Fibroblast of gingiva (primary cell): ENCODE measurements at places on chromosomes 5 and 9.

GRCh38 chr5:31463351-31463750 is 68.5 kb downstream of the DROSHA start:
- DNase-seq: no peak

DNA sequence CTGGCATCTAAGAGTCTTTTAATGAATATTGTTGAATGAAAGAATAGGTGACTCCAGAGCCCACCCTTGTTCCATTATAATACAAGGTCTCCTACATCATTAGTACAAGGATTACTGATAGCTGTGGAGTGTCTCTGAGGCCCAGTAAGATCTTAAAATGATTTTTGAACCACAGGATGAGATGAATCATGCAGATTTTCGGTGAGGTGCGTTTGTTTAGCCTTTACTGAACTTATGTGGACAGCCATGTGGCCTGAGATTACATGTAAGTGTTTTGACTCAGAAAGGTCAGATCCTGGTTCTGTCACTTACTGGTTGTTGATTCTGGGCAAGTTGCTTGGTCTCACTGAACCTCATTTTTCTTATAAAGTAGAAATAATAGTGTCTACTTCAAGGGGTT is 21.6 kb downstream of the NFX1 start:
- DNase-seq: no peak

DNA sequence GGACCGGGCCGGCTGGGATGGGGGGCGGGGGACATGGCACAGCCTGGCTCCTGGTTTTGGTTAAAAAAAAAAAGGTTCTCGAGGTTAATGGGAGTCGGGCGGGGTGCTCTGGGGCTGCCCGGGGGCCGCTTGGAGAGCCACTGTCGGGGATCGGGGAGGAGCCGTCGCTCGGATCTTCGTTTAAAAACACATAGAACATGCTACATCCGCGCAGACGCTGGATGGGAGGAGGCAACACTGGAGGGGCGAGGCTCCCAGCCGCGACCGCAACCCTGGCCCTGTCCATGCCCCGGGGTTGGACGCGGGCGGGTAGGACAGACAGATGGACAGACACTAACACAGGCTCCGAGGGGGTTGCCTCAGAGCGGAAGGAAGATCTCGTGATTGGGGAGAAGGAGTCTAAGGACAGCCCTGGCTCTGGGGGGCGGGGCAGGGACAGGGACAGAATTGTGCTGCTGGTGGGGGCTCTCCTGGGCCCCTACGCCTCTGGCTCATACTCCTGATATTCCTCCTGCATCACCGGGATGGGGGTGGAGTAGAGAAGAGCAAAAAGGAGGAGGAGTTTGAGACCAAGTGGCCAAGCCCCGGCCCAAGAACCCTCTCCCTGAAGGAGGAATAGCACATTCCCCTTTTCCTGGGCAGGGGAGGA is 9.9 kb downstream of the SNCB start:
- DNase-seq: no peak

GRCh38 chr9:89786655-89787054 is 181.8 kb downstream of the GADD45G start:
- DNase-seq: no peak

GRCh38 chr5:159480849-159481248 is 150.6 kb upstream of the IL12B start:
- DNase-seq: no peak

GRCh38 chr5:110478895-110479294 is 247.6 kb downstream of the TMEM232 start:
- DNase-seq: peak; percentile 77

- no peak for DNase-seq
Observed at GRCh38 chr9:38012767-38013450, 56.1 kb downstream of the SHB start.

DNA sequence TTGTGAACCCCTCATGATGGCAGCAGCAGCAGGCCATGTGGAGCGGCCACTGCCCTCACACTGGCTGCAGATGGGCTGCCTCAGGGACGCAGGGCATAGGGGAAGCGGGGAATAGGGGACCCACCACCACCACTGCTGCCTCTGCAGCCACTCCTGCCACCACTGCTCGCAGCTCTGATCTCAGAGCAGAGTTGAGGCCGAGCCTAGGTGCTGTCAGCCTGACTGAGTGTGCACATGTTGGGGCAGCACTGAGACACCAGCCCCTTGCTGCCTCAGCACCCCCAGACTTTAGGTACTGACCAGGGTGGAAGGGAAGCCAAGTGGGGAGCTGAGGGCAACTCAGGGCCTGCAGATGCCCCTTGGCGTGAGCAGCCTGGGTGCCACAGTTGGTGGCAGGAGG is 843.9 kb upstream of the DMAC1 start:
- no peak for DNase-seq

GRCh38 chr5:4576908-4577307 is 563.2 kb upstream of the ADAMTS16 start:
- DNase-seq: no peak

- DNase-seq: no peak
Observed at GRCh38 chr5:118988866-118989180, 476 bp upstream of the DTWD2 start.
